ENCODE measurements at places on chromosomes 16 and 17.

DNA sequence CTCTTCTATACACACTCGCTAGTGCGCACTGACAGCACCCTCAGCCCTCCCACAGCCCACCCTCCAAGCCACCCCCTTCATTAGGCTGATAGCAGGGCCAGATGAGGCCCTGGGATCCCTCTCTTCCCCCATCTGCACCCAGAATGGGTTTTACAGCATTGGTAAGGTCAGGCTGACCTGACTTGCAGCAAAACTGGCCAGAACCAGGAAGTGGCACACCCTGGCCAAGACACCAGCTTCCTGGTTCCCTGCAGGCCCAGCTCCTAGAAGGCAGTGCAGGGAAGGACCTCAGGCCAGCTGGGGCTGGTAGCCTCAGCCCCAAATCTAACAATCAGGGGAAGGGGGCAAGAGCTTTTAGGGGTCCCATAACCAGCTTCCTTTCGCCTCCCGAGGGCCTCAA, 50.0 kb upstream of the MRPS23 start:
- DNase-seq, result no peak

- DNase-seq, result no peak
These were observed 80.0 kb downstream of the ATF7IP2 start for GRCh38 chr16:10465821-10466220.

GRCh38 chr17:63171428-63172393, 205.7 kb downstream of the TANC2 start:
- DNase-seq, result no peak

DNA sequence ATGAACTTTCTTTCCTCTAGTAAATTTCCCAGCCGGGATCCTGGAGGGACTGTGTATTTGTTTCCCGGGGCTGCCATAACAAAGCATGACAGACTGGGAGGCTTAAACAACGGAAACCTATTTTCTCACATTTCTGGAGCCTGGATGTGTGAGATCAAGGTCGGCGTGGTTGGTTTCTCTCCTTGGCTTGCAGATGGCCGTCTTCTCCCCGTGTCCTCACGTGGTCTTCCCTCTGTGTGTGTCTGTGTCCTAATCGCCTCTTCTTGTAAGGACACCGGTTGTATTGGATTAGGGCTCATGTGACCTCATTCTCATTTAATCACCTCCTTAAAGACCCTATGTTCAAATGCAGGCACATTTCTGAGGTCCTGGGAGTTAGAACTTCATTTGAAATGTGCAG, 22.0 kb upstream of the USP10 start:
- no peak for DNase-seq

DNA sequence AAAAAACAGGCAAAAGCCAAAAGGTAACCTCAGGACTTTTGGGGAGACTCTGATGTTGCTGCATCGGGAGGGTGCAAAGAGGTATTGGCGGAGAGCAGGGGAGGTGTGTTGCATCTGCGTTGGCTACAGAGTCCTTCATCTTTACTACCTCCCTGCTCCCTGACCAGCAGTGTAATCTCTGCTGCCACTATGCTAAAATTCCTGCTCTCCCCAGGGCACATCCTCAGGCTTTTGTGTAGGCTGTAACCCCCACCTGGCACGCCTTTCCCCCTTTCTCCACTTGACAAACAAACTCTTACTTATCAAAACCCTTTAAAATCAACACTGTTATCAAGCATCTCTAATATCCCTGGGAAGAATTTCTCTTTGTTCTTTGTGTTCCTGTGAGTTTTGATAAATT, 435.3 kb downstream of the HAPSTR1 start:
- no peak for DNase-seq

DNA sequence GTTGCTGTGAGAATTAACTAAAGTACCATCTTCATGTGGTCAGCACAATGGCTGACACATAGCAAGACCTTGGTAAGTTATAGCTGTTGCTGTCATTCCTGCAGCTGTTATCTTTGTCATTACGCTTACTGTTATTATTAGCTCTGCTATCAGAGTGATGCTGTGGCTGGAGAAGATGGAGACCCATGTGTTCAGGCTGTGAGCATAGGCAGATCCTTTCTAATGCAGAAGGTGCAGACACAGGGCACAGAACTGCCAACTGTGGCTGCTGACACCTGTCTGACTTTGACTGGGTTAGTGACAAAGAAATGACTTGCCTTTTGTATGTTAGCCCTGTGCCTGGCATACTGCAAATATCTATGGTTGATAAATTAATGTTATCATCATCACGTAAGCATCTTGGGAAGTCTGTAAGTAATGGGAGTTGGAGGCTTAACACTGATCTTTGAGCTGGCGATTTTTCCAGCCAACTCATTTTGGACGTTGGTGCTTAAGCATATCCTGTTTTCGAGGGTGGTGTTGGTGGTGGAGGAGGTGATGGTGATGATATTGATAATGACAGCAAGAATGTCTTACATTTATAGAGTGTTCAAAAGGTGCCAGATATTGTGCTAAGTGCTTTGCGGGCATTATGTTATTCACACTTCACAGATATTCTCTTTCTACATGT, 695.3 kb downstream of the WWOX start:
- no peak for DNase-seq

- no peak for DNase-seq
These were observed 13.1 kb downstream of the UNC13D start for GRCh38 chr17:75831032-75831571.
